ENCODE measurements at places on chromosomes 3 and 15. TPM values are rescaled to one million over a fixed set of nuclear protein-coding genes. Genes with fewer than 3 reads are reported as not detected.

The RHOV gene
- total RNA-seq, result 0.33 TPM

The FAH gene
- total RNA-seq, result 21.6 TPM

The NUTM1 gene
- under 0.01 TPM for total RNA-seq

The CCDC39 gene
- not detected for total RNA-seq

The GJD2 gene
- total RNA-seq, result not detected

The KLHL40 gene
- total RNA-seq, result not detected

The PLS1 gene
- 0.76 TPM for total RNA-seq

The SLC25A36 gene
- total RNA-seq, result 82.1 TPM

The ADAMTS17 gene
- total RNA-seq, result not detected

The ECE2 gene
- not detected for total RNA-seq

The GABRB3 gene
- 3.5 TPM for total RNA-seq

The TRMT10C gene
- total RNA-seq, result 17.3 TPM

The SLC6A20 gene
- not detected for total RNA-seq

The CD96 gene
- total RNA-seq, result not detected

The FAM43A gene
- total RNA-seq, result 0.39 TPM

The LRRC31 gene
- total RNA-seq, result not detected

The CP gene
- not detected for total RNA-seq

Measured in placental epithelial cell (primary cell).